G401 (cell line): ENCODE measurements at places on chromosomes 7 and 10.

GRCh38 chr7:139131-139530 is 53.2 kb upstream of the FAM20C start:
- DNase-seq: no peak

DNA sequence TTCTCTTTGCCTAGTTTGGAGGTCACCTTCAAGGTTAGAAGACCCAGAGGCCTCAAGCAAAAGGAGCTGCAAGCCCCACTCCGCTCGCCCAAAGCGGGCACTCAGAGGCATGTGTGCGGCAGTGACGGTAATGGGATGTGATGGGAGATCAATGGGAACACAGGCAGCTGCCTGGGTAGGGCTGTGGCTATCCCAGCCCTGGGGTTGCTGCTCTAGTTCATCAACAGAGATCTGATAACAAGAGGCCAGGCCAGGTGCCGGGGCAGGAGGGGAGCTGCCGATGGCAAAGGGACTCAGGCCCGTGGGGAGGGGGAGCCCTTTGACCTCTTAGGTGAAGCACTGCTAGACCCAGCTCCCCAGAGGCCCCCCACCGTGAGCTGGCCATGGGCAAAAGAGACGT is 52.0 kb upstream of the GNA12 start:
- DNase-seq: no peak

- DNase-seq: no peak
These were observed 12.2 kb downstream of the MAD1L1 start for GRCh38 chr7:2220506-2220905.

GRCh38 chr7:140655511-140656408 is 15.1 kb upstream of the DENND2A start:
- DNase-seq: no peak

- no peak for DNase-seq
These were observed 115.1 kb downstream of the C10orf105 start for GRCh38 chr10:71604324-71605018.

- peak; percentile 48 for DNase-seq
These were observed 163.7 kb downstream of the SEMA3D start for GRCh38 chr7:85023066-85023712.

- DNase-seq: no peak
These were observed 145.7 kb downstream of the MAPK8 start for GRCh38 chr10:48451969-48452878.

DNA sequence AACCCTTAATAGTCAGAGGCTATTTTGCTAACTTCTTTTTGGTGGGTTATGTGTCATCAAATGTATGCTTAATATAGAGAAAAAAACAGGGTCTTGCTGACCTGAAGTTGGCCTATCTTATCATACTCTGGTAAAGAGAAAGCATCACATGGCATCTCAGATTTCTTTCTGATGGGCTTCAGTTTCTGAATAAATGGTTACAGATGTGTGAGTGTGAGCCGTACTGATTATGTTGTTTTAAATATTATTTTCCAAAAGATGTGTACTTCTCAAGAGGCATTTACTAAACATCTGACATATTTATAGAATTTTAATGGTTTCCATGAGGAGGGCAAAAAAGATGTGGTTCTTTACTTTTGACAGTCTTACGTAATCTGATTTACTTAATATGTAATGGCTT is 28.4 kb downstream of the BBS9 start:
- no peak for DNase-seq

DNA sequence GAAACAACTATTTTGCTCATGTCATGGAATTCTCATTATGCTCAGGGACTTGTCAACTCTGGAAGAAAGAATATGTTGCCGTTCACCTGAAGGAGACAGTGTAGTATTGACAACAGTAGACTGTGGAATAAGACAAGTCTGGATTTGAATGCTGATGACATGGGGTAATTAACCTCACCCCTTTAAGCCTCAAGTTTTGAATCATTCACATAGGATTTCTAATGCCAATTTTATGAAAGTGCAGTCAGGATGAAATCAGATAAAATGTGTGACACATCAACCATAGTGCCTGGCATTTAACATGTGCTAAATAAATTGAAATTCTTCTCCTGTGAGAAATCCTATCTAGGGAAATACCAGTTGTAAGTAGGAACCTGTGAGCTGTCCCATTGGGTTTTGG is 305.8 kb downstream of the KIF20B start:
- no peak for DNase-seq

GRCh38 chr7:30727061-30727945 is 24.6 kb upstream of the INMT start:
- no peak for DNase-seq

GRCh38 chr7:128404886-128405470 is 4.8 kb downstream of the IMPDH1 start:
- DNase-seq: peak; percentile 65

DNA sequence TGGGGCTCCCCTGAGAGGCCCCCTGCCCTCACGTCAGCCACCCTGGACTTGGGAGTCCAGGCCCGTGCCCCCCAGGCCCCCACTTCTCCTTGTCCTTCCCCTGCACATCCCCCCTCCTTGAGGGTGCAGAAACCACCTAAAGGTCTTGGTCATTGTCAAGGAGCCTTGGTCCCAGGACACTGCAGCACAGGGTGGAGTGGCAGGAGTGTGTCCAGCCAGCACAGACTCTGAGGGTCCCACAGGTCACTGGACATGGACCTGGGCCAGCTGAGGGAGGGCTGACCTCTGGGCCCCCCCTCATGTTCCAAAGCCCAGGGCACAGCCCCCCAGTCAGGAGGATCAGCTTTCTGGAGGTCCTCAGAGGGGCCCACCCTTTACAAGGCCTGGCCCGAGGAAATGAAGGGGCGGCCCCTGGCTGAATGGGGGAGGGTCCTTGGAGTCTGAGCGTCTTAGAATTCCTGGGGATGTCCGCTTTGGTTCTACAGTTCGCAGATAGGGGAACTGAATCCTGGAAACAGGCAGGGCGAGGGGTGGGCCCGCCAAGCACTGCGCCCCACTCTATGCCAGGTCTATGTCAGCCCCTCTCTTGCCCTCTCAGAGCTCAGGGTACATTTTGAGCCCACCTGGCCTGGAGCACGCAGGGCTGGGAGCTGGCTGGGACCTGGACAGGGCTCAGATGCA is 54.0 kb downstream of the PWWP2B start:
- DNase-seq: peak; percentile 42

GRCh38 chr10:130362308-130362761 is 226.1 kb downstream of the GLRX3 start:
- peak; percentile 12 for DNase-seq

- DNase-seq: no peak
These were observed 16.9 kb downstream of the SUN1 start for GRCh38 chr7:849145-849544.

GRCh38 chr7:47228386-47229014 is 353.4 kb downstream of the TNS3 start:
- no peak for DNase-seq

- no peak for DNase-seq
These were observed 98.2 kb downstream of the CCNY start for GRCh38 chr10:35434533-35434932.

DNA sequence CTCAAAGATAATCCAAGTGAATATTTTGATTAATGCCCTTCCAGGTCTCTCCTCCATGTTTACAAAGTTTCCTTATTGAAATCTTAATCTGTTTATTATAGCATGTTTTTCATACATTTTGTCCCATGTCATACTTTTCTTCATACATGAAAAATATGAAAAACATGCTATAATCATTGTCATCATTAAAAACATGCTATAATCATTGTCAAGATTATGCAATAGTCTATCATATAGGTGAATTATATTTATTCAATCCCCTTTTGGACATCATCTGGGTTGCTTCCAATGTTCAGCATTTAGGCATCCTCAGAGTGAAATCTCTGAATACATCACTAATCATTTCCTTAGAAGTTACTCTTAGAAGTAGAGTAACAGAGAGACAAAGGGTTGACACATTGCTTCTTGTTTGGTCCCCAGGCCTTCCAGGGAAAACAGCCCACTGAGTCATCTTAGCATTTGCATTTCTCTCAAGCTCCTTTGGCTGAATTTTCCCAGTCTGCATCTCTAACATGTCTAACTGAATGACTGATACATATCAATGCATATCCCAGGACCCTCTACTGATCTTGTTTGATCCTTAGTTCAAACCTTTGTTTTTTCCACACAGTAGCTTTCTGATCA is 87.0 kb downstream of the SGMS1 start:
- DNase-seq: no peak

DNA sequence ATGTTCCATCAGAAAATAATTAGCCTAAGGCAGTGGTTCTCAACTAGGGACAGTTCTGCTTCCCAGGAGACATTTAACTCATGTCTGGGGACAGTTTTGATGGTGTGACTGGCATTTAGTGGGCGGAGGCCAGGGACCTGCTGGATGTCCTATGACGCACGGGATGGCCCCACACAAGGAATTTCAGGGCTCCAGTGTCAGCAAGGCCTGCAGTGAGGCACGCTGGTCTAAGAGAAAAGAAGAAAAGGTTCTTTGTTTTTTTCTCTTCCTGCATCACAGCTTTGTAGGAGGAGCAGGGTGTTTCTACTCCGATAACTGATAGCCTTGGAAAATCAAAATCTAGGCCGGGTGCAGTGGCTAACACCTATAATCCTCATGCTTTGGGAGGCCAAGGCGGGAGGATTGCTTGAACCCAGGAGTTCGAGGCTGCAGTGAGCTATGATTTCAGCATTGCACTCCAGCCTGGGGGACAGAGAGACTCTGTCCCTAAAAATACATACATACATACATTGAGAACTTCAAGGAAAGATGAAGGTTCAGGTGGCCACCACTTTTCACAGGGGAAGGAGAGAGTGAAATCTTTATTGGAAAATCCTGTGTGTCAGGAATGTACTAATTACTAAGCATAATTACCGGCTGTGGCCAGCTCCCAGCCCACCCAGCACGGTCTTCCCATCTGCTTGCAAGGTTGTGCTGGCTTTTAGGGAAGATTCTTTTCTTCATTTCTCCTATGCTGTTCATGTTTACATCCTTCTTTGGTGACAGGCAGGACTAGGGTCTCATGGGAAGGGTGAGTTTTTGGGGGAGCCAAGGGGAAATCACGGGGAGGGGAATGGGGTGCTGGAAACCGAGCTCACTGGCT is 150.4 kb downstream of the ACTR3B start:
- DNase-seq: no peak

- no peak for DNase-seq
These were observed 138.1 kb downstream of the MACC1 start for GRCh38 chr7:20079080-20079479.

DNA sequence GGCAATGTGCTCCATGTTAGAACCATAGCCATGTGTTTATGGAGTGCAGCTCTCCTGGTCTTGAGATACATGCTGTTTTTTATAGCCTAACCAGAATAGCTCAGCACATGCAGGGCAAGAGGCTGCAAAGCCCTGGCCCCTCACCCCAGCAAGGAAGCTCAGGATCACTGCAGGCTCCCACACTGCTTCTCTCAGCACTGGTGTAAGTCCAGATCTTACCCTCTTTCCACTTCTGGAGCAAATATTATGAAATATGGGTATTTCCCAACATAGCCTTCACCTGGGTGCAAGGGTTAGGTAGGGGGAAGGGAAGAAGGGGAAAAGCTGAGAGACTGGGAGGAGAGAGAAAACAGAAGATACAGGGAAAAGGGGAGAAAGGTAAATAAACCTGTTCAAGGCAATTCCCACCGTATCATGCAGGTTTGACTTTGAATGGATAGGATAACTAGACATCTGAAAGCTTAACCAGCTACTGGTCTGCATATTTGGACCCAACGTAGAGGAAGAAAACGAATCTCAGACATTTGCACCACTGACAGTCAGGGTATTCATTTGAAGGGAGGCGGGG is 19.7 kb downstream of the SKIDA1 start:
- DNase-seq: no peak

- DNase-seq: no peak
These were observed 64.6 kb downstream of the PRTFDC1 start for GRCh38 chr10:24887855-24888231.

DNA sequence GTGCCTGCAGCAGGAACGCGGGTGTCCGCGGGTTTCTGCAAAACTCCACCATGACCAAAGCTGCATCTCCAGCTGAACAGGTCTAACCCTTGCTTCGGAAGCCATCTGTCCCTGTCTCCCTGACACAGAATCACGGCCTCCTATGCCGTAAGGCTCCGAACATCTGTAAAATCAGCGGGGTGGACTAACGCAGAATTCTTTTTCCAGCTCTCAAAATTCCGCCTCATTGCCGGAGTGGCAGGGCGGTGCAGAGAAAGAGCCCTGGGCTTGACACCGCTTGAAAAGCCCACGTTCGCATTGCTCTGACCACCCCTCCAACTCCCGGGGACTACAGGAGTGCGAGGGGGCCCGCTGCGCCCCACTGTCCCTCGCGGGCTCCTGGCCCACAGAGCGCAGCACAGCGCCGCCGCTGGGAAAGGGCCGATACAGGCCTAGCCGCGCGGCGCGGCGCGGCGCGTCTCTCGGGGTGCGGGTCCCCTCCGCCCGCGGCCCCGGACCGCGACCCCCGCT is 409 bp downstream of the DNMBP start:
- peak; percentile 46 for DNase-seq

DNA sequence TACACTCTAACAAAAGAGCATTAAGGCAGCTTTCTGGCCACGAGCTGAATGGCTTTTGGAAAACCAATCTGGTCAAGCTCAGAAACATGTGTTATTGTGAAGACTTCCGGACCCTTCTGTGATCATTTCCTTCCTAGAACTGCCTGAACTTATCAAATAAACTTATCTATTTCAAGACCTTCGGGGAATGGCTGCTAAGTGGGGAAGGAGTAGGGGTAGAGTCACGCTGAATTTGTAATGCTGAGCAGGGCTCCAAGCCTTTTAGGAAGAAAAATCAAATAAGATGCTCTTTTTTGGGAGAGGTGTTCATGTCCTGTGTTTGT is 56.6 kb downstream of the PAPSS2 start:
- DNase-seq: no peak

DNA sequence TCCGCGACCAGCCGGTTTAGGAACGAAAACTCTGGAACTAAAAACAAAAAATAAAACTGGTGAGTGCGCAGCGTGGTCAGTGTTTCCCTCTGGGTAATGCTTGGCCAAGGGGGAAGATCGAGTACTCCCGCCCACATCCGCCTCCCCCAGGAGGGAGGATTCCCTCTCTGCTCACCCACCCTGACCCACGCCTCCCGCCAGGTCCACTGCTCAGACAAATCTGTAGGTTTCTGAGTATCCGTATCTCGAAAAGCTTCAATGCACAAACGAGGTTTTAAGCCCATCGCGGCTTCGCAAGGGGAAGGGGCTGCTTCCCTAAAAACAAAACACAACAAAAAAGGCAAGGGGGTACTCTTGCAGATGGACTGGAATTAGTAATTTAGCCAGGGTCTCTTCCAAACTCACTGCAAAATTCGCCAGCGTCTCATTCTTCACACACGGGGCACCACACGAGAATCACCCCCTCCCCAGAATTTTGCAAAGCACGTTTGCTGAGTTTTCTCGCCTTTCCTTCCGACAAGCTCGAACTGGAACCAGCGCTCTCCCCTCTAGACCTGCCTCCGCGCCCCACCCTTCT is 75.2 kb downstream of the INSIG1 start:
- no peak for DNase-seq

DNA sequence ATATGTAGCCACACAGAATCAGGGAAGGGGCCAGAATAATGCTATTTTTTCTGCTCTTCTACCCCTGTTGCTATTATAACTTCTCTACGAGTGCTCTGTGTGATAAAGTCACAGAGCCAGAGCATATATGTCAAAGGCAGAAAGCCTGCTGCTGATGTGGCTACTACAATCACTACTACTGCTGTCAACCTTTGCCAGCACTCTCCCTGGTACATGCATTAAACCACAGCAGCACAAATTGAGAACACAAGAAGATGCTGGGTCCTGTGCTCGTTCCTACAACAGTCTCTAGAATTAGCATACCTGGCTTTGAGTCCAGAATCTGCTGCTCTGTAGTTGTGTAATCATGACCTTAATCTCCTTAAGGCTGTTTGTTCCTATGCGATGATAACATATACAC is 108.6 kb downstream of the SEMA3A start:
- no peak for DNase-seq

- no peak for DNase-seq
These were observed 179.0 kb downstream of the PRPF18 start for GRCh38 chr10:13765641-13766341.
